ENCODE measurements at places on chromosomes 11 and 22.

DNA sequence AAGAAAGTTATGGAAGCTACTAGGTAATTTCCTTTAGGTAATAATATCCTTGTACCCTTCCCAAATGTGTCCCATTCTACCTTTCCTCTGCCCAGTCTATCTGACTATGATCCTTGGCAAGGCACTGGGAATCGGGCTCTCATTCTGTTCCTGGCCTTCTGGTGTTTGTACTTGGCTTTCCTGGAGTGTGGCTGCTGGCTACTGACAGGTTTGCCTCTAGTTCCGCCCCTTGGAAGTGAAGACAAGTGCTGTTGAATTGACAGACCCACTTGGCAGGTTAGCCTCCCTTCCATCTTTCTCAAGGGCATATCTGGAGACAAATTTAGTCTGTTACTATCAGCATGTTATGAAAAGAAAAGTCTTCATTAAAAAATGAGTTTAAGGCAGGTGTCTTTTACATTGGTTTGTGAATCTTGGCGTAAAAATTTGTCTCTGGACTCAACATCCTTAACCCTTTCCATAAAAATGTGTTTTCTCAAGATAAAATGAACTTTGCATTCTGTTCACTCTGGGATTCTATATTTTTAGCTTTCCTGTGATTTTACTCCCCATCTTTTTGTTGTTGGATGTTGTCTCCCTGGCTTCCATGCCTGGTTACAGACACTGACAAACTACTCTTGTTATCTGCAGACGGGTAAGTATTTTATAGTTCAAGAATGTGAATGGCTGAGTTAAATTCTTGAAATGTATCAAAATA is 287.4 kb upstream of the PDGFD start:
- DNase-seq, result no peak

DNA sequence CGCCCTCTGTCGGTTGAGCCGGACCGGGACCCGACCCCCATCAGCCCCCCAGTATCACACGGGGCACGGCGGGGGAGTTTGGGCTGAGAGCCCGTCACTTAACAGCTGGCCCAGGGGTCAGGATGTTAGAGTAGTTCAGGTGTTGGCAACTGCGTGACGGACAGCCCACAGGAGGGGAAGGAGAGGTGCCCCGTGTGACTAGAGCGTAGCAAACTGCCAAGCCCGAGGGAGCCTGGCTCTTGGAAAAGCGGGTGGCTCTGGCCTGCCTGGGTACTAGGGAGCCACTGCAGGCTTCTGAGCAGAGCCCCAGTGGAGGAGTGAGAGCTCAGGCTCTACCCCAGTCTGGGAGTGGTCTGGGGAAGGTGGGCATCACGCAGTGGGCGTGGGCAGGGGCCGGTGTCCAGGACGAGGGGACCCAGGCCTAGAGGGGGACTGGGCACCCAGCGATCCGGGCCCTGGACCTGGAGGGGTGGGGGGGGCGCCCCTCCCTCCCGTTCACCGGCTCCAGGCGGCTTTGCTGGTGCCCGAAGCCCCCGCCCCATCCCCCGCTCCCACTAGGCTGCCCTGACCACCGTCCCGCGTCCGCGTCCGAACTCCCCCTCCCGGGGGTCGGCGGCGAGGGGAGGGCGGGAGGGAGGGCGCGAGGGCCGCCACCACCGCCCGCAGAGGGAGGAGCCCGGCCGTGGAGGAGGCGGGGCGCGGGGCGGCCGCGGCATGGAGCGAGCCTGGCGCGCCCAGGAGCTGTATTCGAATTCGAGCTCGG is 24.4 kb downstream of the SHANK3 start:
- DNase-seq, result no peak

GRCh38 chr11:117830674-117831351 is 6.3 kb upstream of the FXYD2 start:
- no peak for DNase-seq

GRCh38 chr11:1199241-1199750 is 23.6 kb upstream of the MUC5B start:
- no peak for DNase-seq
